SK-N-SH (cell line): ENCODE measurements at places on chromosomes 7 and 10. TPM values are rescaled to one million over a fixed set of nuclear protein-coding genes. Genes with fewer than 3 reads are reported as not detected.

OR2A7 gene
- polyA plus RNA-seq = not detected in 2 replicates

PLEKHS1 gene
- polyA plus RNA-seq = not detected in 2 replicates

HYAL4 gene
- not detected in 2 replicates for polyA plus RNA-seq

FRMD4A gene
- 34.5 and 37.7 TPM in 2 replicates for polyA plus RNA-seq

KEL gene
- 0.05 and 0.18 TPM in 2 replicates for polyA plus RNA-seq

MOGAT3 gene
- polyA plus RNA-seq = not detected in 2 replicates

TRIM50 gene
- polyA plus RNA-seq = not detected in 2 replicates

ZNF853 gene
- polyA plus RNA-seq = 15.9 and 17.6 TPM in 2 replicates

ZNF117 gene
- polyA plus RNA-seq = 3.8 and 6.5 TPM in 2 replicates

NYAP1 gene
- 3.9 and 6.0 TPM in 2 replicates for polyA plus RNA-seq

CLRN3 gene
- polyA plus RNA-seq = 0.08 and 0.25 TPM in 2 replicates

CALCR gene
- 0.06 and 0.12 TPM in 2 replicates for polyA plus RNA-seq

PON1 gene
- polyA plus RNA-seq = not detected in 2 replicates

ABCB4 gene
- polyA plus RNA-seq = 0.18 and 0.42 TPM in 2 replicates

HHEX gene
- 0.75 and 1.1 TPM in 2 replicates for polyA plus RNA-seq

PPP2R2D gene
- polyA plus RNA-seq = 24.3 and 25.1 TPM in 2 replicates

C7orf57 gene
- 0.41 and 0.71 TPM in 2 replicates for polyA plus RNA-seq

DPP6 gene
- 0.10 TPM in 1 of 2 replicates, not detected in the other for polyA plus RNA-seq

LRRTM3 gene
- not detected in 2 replicates for polyA plus RNA-seq

FBXL13 gene
- polyA plus RNA-seq = 1.1 and 2.0 TPM in 2 replicates

NEUROG3 gene
- polyA plus RNA-seq = not detected in 2 replicates

CUTC gene
- polyA plus RNA-seq = 19.4 and 21.1 TPM in 2 replicates

SNCG gene
- 3.8 and 4.3 TPM in 2 replicates for polyA plus RNA-seq

ANAPC16 gene
- polyA plus RNA-seq = 45.2 and 65.7 TPM in 2 replicates

VENTX gene
- not detected in 2 replicates for polyA plus RNA-seq

ACTR3C gene
- 0.16 and 0.35 TPM in 2 replicates for polyA plus RNA-seq

ZNF425 gene
- 1.4 and 1.6 TPM in 2 replicates for polyA plus RNA-seq

SFTPA1 gene
- not detected in 2 replicates for polyA plus RNA-seq

MMS19 gene
- 56.9 and 83.9 TPM in 2 replicates for polyA plus RNA-seq

WNT8B gene
- 0.18 and 0.28 TPM in 2 replicates for polyA plus RNA-seq

TRIL gene
- polyA plus RNA-seq = 0.18 and 0.28 TPM in 2 replicates

AKR1C8 gene
- not detected in 2 replicates for polyA plus RNA-seq

ZNF239 gene
- 11.4 and 18.9 TPM in 2 replicates for polyA plus RNA-seq

COA1 gene
- polyA plus RNA-seq = 42.8 and 66.3 TPM in 2 replicates

ANKRD2 gene
- polyA plus RNA-seq = 0.72 and 0.99 TPM in 2 replicates

SMKR1 gene
- polyA plus RNA-seq = 5.8 and 8.1 TPM in 2 replicates

WIPF3 gene
- polyA plus RNA-seq = 0.02 TPM in 2 replicates
